ENCODE measurements at places on chromosomes 1 and 21.

DNA sequence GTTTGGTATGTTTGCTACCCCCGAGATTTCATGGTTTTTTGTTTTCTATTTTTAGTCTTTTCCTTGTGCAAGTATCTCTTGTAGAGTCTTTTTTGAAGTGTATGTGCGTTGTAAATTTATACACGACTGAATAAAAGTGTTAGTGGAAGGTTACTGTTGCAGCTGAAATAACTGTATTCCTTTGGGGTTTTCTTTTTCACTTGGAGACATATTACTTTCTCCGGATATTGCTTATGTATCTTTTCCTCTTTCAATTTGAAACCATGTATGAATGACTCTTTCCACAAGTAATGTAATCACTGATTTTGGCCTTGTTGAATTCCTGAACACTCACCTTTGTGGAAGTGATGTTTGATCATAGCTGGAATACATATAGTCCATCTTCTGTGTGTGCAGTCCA, 956 bp downstream of the URB2 start:
- DNase-seq: no peak

GRCh38 chr1:7659514-7659913, 111.6 kb upstream of the VAMP3 start:
- no peak for DNase-seq

- no peak for DNase-seq
These were observed 148.9 kb upstream of the VANGL1 start for GRCh38 chr1:115492880-115493279.

GRCh38 chr1:21344750-21345443, 54.6 kb upstream of the ECE1 start:
- no peak for DNase-seq

DNA sequence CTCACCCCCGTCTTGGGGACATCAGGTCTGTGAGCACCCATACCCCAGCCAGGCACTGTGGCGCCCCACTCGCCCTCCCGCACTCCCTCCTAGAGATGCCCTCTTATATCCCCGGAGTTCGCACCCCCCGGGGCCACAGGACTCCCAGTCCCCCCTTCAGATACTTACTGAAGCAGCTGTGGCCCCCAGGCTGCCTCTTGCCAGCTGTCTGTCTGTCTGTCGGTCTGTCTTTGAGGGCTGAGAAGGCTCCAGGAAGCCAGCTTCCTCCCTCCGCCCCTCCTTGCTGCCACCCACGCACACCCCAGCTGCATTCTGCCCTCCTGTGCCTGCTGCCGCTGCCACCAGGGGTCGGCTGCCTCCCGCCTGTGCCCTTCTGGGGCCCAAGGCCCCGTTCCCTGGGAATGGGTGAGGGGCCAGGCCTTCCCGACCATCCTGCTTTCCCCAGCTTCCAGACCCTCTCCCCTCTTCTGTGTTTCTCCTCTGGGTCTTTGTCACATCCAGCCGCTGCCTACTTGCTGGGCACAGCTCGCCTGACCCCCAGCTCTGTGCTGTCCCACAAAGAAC, at the start of gene PTPN7:
PTPN7 (minus strand) TSS at position 226 of the 564 bp plus-strand sequence. CDS start 1,200 bp downstream, outside the sequence.
- no peak for DNase-seq

GRCh38 chr21:44925378-44925755, 4.7 kb upstream of the ITGB2 start:
- DNase-seq: no peak

- no peak for DNase-seq
These were observed 1.2 kb downstream of the AGPAT3 start for GRCh38 chr21:43866260-43866629.

- no peak for DNase-seq
These were observed 13.3 kb upstream of the THEMIS2 start for GRCh38 chr1:27858949-27859576.

DNA sequence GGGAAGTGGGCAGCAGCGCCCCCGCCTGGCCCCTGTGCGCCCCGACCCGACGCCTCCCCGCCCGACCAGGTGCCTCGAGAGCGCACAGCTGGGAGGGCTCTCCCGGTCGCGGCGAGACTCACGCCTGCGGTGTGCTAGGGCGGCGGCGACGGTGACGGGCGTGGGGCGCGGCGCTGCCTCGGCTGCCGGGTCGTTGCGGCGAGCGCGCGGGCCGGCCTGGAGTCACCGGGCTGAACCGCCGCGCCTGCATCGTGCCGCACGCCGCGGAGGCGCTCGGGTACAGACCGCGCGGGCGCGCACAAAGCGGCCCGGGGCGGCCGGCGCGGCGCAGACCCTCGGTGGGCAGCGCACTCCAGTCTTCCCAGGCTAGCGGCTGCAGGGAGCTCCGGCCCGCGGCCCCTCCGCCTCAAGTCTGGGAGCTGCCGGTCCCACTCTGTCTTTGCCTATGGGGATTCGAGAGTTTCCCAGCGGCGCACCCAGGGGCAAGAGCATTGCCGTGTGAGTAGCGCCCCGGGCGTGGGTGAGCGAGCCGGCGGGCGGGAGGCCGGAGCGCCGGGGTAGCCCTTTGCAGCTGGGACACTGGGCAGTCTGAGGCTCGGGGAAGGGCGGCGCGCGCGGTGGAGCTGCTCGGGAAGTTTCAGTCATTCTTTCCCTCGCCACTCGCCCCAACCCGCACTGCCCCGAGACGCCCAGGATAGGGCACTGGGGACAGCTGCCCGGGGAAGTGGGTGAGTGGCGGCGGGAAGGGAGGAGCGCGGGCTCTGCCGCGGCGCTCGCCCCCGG, at the start of gene SLC35F3:
SLC35F3 (plus strand) TSS at position 44 of the 783 bp plus-strand sequence.
- DNase-seq: no peak

DNA sequence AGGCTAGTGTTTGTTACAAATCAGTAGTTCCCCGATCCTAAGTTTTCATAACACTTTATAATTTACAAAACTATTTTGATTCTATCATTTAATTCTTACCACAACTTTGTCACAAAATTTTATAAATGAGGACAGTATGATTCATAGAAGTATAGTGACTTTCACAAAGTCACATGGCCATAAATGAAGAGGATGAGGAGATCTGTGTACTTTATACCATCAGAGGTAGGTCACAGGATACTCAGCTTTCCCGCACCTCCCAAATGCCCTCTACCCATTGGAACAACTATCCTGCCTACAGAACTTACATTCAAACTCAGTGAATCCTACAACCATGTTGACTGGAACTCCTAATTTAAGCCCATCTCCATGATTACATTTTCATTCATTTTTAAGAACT, 56.3 kb downstream of the TNFSF4 start:
- no peak for DNase-seq

GRCh38 chr1:19484338-19484797, 971 bp downstream of the CAPZB start:
- no peak for DNase-seq

DNA sequence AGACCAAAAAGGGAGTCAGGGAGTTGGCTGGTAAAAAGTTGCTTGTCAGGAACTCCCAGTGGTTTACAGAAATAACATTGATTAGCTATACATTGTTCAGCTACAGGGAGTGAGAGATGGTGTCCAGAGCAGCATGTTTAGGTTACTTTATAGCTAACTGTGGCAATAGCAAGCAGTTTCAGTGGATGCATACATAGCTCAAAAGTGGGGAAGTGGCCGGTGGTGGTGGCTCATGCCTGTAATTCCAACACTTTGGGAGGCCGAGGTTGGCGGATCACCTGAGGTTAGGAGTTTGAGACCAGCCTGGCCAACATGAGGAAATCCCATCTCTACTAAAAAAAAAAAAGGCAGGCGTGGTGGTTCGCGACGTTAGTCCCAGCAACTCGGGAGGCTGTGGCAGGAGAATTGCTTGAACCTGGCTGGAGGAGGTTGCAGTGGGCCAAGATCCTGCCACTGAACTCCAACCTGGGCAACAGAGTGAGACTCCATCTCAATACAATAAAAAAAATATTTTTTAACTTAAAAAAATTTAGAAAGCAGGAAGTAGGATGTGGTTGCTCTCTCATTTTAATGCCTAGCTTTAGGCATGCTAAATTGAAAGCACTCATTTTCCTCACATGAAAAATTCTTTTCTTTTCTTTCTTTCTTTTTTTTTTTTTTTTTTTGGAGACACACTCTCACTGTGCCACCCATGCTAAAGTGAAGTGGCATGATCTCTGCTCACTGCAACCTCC, 109.7 kb downstream of the PPIAL4G start:
- DNase-seq: no peak

GRCh38 chr21:41651830-41652229, 115.0 kb downstream of the RIPK4 start:
- DNase-seq: no peak

GRCh38 chr1:234963180-234963903, 165.3 kb downstream of the TOMM20 start:
- DNase-seq: peak; percentile 74

GRCh38 chr1:203860396-203861025, 888 bp upstream of the SNRPE start:
- DNase-seq: no peak

DNA sequence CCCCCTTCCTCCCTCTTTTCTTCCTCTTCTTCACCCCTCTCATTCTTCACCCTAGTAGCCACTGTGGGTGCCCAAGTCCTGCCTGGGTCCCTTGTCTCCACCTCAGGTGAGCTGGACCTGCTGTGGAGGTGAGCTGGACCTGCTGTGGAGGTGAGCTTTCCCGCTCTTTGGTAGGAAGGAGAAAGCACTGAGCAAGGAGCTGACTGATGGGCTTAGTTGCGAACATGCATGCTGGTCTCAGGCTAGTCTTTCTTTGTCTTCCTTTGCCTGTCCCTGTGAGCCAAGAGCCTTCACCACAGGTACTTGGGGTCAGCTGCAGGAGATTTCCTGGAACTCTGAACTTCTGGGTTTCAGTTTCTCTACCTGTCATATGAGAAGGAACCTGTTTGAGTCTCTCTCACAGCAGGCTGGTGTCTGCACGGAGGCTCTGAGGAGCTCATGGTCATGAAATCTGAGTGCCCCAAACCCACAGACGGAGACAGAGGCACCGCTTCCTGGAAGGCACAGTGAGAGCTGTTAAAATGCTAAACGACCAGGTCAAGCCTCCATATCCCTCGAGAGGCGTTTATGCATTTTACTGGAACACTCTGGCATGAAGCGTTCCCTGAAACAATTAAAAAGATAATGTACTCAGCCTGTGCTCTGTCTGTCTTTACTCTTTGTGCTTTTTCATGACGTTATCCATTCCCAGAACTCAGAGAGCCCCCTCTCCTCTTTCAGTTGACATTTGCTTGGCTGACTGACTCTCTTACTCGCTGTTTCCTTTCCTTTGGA, 69.5 kb downstream of the RHOU start:
- DNase-seq: no peak

DNA sequence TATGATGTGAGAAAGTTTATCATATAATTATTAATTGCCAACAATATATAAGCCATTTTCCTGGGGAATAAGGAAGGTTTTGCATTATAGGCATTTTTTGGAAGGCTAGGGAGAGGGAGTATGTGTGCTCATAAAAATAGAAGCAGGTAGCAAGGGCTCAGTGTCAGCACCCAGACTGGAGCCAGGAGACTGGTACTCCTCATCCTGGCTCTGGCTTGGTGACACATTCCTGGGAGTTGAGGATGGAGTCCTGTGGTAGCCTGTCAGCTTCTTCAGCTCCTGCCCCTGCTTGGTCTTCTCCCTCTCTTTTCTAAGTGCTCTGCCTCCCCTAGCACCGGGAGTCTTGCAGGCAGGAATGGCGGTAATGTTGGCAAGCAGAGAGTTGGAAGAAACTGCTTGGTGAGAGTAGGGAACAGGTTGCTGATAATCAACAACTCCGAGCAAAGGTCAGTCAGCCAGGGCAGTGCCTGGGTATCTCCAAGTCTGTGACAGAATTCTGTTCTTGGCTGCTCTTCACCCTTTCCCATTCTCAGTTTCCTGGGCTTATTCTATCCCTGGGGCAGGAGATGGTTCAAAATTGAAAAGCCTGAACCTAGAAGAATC, 23.0 kb downstream of the GIPC2 start:
- DNase-seq: no peak

- DNase-seq: no peak
These were observed 86.8 kb upstream of the ARHGAP29 start for GRCh38 chr1:94324178-94324544.

DNA sequence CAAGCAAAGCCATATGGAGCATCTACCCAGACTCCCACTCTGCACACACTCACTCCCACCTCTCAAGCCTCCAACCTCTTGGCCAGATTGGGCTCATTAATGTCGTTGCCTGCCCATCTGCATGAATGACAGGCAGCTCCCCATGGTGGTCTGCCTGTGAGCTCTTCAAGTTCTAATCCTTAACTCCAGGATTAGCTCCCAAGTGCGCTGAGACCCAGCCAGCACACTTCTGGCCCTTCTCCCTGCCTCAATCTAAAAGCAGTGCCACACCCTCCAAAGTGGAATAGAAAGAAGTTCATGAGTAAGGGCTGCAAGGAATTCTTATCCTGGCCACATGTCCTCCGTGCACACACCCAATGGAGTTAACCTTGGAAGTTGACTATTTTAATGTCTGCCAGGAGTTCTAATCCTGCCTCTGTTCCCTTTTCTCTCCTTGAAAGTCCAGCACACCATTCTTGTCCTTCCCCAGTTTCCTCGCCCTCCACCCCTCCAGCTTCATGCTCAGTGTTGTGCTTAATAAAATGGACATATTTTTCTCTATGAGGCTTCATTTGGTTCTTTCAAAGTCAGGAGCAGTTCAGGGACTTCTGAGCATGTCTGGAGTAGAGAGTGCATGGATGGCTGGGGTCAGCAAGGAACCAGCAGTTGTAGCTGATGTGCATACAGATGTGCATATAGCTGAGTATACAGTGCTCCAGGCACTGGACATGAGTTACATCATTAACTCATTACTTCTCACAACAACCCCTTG, 30.1 kb downstream of the CAMK1G start:
- DNase-seq: no peak

- no peak for DNase-seq
These were observed 13.0 kb downstream of the FAM229A start for GRCh38 chr1:32349211-32349708.

- no peak for DNase-seq
These were observed 582.7 kb downstream of the PTPRC start for GRCh38 chr1:199221371-199222150.

- no peak for DNase-seq
These were observed 50.7 kb downstream of the ZZZ3 start for GRCh38 chr1:77631751-77632150.

DNA sequence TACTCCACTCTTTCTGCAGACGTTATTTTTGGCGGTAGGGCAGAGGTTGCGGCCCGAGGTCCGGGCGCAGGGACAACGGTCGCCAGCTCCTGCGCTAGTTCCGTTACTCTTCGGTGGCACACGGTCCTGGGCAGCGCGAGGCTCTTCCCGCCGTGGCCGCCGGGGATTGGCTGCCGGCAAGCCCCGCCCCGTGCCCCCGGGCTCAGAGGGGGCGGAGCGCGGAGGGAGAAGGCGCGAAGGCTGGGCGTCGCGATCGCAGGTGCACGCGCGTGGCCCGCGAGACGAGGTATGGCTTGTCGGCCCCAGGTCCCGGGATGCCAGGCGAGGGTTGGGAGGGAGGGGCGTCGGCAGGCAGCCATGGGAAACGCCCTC, 518 bp upstream of the SHE start:
- DNase-seq: no peak

DNA sequence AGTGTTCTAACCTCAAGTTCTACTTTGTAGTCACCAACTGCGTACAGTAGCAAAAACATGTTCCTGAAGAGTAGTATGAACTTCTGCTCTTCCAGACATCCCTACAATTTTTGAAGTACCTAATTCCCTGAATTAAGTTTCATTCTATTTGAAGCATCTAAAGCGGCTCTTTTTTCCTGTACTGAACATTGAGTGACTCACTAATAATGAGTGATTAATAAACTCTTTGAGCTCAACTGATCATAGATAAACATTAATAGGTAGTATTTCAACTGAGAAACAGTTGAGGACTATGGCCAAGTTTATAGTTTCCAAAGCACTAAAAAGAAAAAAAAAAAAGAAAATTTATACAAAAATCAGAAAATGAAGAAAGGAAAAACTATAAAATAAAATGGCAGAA, 683.1 kb downstream of the LTN1 start:
- no peak for DNase-seq
